NCI-H526 (cell line): ENCODE measurements at places on chromosomes 5 and 9.
A peak's percentile ranks its signal among the peaks of the same experiment; 100 is the strongest.

DNA sequence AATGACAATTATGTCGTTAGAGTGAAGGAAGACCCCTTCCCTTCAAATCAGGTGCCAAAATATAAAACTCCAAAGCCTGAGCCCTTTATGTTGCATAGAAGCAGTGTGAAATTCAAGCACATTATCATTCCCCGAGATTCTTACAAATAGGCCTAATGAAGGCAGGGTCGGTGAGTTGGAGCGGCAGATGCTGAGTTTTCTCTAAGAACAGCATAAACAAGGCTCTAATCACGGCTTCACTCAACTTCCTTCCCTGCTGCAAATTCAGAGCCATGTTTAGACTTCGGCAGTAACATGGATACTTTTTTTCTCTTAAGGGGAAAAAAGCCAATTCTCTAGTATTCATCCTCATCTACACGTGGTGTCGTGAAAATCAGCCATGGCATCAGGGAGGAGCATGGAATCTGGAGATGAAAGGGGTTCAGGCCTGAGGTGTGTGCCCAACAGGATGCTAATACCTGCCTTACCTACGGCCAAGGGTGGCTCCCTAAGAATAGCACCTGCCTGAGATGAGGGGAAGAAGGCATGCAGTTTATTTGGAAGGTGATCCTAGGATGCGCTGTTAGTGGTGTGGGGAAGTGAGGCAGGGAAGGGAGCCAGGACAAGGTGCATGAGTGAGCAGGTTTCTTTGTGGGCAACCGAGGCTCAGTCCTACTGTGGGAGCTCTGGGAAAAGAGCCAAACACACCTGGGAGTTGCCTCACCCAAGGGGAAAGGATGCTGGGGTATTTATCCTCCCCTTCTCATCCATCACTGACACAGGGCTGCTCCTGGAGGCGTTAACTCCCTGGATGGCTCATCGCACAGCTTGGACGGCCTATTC lies 146.8 kb upstream of the TBC1D2 start:
- DNase-seq, result no peak

DNA sequence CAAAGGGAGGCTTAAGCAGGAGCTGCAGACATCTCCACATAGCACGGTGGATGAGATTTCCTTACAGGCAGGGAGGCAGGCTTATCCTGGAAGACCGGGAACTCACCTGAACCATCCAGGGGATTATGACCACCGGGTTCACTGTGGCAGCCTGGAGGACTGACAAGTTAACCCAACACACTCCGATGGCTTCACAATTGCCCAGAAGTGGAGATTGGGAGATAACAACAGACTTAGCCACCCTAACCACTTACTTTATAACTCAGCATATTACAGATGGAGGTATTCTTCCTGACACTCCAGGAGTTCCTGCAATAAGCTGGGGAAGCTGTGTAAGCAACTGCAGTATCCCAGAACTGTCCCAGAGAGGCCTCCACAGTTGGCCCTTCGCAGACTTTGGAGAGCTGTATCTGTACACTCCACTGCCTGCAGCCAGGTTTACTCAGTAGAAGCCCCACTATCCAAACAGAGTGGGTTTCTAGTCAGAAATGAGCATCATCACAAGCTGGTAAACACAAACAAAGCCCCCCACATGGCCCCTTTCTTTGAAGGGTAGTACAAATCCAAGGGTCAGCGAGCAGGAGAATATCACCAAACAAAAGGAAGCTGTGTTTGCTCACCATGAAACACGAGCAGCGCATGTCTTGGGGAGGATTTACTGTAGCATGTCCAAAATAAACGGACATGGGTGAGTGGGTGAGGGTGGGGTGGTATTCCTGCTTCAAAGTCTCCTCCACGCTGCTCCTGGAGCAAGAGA lies 462.2 kb downstream of the RASEF start:
- DNase-seq, result no peak

- DNase-seq, result no peak
Measured at GRCh38 chr5:83471405-83472212, at the start of gene VCAN. TSS of gene VCAN (plus strand) at chr5:83471744. CDS start at chr5:83483519, 11,775 bp downstream.

DNA sequence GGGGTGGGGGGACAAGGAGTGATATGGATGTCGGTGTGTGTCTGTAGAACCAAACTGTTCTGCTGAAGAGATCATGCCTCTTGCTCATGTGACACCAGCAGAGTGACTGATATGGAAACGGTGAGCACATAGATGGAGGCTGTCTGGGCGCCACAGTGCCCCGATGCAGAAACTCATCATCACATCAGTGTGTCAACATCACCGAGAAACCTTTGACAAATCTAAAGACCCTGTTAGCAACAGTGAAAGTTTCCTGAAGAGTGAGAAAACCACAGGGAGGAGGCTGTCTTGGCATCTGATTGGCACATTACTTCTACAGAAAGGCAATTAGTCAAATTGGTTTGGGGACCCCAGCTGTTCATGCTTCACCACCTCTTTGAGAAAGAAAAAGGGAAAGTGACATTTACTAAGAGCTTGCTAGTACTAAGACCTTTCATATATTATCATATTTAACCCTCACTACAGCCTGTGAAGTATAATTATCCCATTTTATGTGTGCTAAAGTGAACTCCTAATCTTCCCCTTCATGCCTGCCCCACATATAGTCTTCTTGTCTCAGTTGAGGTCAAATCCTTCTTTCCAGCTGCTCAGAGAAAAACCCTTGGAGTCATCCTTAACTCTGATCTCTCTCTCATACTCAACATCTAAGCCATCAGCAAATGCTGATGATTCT lies 25.6 kb downstream of the CSF2 start:
- no peak for DNase-seq

DNA sequence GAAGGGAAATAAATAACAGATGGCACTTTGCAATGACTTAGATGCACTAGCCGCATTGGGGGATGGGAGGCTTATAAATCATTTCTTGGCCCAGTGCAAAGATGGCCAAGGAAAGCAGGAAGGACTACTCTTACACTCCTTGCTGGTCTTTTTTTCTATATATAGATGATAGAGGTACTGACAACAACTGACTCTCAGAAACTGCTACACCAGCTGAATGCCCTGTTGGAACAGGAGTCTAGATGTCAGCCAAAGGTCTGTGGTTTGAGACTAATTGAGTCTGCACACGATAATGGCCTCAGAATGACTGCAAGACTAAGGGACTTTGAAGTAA lies 1.7 kb downstream of the CCNG1 start:
- no peak for DNase-seq

GRCh38 chr9:119533504-119533903 lies 164.3 kb upstream of the BRINP1 start:
- DNase-seq, result no peak

DNA sequence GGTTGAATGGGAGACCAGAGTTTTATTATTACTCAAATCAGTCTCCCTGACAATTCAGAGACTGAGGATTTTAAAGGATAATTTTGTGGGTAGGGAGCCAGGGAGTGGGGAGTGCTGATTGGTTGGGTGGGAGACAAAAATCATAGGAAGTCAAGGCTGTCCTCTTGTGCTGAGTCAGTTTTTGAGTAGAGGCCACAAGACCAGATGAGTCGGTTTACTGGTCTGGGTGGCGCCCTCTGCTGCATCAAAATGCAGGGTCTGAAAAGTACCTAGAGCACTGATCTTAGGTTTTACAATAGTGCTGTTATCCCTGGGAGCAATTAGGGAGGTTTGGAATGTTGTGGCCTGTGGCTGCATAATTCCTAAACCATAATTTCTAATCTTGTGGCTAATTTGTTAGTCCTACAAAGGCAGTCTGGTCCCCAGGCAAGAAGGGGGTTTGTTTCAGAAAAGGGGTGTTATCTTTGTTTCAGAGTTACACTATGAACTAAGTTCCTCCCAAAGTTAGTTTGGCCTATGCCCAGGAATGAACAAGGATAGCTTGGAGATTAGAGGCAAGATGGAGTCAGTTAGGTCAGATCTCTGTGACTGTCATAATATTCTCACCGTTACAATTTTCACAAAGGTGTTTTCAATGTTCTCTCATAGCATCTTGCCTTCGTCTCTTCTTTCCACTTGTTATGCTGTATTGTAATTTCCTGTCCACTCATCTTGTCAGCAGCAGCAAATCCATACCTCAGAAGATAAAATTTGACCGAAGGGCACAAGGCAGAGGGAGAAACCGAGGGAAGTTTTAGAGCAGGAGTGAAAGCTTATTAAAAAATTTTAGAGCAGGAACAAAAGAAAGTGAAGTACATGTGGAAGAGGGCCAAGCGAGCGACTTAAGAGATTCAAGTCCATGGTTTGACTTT lies 59.2 kb upstream of the CLINT1 start:
- DNase-seq, result peak; percentile 67
